ENCODE measurements at places on chromosomes 1 and 21.

- no peak for DNase-seq
These were observed 19.1 kb downstream of the AGL start for GRCh38 chr1:99869304-99869703.

- no peak for DNase-seq
These were observed 62.4 kb upstream of the SERTAD4 start for GRCh38 chr1:210170220-210170619.

DNA sequence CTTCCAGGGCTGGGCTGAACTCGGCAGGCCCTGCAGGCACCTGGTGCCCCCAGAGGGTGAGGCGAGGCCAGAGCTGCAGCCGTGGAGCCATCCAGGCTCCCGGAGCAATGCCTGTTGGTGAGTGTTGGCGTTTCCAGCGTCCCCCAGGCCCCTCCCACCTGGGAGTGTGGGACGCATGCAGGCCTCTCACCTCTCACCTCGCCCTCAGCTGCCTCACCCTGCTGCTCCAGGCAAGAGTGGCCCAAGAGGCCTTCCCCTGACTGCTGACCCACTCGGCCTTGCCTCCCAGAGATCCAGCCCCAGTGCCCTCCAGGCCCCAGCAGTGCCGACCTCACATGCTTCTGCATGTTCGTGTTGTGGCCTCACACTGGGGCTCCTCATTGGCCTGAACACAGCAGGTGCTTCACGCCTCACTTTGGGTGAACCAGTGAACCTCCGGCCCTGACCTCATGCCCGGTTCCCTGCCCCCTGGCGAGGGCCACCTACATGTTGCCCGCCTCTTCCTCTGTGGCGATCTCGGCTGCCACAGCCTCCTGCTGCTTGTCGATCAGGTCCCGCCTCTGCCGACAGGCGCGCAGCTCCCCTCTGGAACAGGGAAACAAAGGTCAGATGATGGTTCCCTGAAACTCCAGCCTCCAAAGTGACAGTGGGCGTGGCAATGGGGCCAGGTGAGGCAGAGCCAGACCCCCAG, 17.0 kb downstream of the CFAP74 start:
- no peak for DNase-seq

- DNase-seq: no peak
These were observed 19.8 kb downstream of the ERRFI1 start for GRCh38 chr1:8006037-8006963.

DNA sequence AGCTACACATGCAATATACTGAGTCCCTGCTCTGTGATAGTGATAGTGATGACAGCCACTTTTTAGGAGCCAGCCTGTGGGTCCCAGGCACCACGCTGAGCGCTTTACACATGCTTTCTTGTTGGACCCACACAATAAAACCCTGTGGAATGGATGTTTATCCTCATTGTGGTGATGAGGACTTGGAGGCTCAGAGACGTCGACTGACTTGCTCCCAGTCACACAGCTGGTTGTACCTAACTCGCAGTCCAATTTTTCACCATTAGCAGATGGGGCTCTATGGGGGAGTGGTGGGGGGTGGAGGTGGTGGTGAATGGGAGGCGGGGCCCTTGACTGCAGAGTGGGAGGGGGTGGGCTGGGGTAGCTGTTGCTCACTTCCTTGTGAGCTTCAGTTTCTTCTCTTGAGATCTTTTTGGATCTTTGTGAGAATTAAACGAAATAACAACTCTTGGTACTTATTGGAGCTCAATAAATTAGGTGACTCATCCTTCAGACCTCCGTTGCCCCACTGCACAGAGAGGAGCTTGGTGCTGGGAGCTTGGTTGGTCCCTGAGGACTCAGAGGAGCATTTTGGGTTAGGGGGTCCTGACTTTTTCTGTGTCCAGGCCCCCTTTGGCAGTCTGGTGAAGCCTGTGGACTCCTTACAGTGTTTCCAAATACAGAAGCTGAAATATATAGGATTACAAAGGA, 61.8 kb upstream of the CD1D start:
- DNase-seq: no peak

DNA sequence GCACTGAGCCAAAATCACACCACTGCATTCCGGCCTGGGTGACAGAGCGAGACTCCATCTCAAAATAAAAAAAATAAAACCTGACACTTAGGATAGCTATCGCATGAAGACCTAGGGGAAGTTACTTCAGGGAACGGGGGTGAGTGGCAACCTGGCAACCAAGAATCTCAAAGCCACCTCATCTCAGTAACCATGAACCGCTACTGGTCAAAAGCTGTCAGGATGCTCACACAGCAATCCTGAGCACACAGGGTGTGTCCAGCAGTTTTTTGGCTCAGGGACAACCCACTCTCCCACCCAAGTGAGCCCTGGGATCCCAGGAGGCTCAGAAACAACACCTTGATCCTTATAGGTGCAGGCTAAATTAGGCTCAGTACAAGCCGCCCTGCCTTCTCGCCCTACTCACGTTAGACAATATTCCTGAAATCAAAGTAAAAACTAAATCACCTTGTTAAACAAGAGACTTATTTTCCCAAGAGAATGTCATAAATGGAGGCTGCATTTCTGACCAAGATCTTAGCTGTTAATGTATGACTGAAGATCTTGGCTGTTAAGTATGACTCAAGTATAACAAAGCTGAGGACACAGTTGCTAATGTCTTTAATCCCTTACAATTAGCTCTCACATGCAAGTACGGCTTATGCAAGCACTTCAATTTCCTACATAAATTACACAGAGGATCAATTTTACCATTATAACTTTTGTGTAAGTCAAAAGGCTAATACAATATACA, 48.3 kb upstream of the NADK start:
- no peak for DNase-seq

DNA sequence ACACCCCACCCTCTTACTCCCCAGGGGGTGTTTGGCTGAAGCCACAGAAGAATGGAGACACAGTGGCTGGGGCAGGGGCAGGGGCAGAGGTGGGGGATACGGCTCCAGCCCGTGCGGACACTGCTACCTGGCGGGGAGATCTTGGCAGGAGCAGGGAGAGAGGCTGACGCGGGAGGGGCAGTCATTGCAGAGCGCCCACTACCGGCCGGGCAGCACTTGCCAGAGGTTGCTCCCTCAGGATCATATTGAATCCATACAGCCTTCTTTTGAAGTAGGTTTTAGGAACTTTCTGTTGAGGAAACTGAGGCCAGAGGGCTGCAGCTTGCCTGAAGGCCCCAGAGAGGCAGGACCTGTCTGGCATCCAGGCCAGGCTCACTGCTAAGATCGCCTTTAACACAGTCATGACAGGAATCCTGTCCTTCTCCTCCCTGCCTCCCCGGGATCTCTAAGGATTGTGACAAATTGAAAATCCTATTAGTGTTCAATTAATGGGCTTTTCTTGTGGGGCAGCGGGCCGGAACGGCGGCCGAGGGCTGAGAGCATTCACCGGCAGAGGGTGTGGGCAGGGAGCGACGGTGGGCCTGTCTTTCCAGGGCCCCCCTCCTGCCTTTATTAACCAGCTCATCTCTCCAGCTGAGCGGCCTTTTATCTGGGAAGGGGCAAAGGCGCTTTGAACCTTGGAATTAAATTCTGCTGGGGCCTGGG, 65.5 kb upstream of the WNT4 start:
- no peak for DNase-seq

- no peak for DNase-seq
These were observed 11.2 kb downstream of the CLEC20A start for GRCh38 chr1:178485541-178485981.

DNA sequence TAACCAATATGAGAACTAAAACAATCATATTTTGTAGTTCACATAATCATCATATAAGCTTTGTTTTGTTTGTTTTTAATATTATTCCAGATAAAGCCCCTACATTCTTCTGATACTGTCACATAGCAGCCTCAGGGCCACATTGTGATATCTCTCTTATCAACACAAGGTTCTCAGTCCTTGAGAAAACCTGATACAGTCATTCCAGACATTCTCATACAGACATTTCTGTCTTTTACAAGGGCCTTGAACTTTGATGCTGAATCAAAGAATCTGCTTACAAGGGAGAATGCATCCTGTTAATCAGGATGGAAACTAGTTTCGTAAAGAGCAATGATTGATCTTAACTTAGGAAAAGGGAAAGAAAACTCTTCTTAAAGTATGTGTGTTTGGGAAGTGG, 12.7 kb upstream of the VCAM1 start:
- DNase-seq: no peak

DNA sequence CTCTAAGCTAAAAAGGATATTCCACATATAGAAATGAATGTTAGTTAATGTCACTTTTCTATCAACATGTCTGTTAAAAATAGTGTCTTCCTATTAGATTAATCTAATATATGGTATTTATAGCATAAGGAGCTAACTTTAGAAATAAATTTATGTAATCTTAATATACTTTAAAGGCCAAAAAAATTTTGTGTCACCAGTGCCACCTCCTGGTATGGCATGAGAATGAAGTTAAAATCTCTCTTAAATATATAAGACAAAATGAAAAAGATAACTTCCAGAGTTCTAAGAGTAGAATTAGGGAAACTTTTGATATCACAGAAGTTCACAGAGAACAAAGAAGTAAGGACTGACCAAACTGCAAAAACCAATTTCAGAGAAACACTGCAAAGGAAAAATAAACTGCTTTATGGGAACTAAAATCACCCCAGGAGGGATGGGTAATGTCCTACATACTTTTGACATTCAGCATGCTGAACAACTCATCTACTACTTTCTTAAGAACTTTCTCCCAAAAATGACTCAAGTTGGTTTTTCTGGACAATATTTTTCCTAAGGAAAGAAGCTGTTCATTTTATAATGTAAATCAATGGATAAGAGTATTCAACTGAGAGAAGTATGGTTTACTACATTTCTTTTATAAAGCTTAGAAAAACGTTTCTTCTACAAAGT, 82.8 kb downstream of the TRIM33 start:
- no peak for DNase-seq

GRCh38 chr1:165456114-165456513, 11.2 kb upstream of the RXRG start:
- DNase-seq: no peak

- no peak for DNase-seq
These were observed 122.8 kb downstream of the PLPP3 start for GRCh38 chr1:56456435-56457101.

GRCh38 chr1:6224718-6225117, 11.0 kb downstream of the ICMT start:
- DNase-seq: no peak

GRCh38 chr1:246176126-246177024, 330.7 kb downstream of the SMYD3 start:
- no peak for DNase-seq

- DNase-seq: peak; percentile 49
These were observed 1.6 kb downstream of the TENT5C start for GRCh38 chr1:117607471-117607870.

DNA sequence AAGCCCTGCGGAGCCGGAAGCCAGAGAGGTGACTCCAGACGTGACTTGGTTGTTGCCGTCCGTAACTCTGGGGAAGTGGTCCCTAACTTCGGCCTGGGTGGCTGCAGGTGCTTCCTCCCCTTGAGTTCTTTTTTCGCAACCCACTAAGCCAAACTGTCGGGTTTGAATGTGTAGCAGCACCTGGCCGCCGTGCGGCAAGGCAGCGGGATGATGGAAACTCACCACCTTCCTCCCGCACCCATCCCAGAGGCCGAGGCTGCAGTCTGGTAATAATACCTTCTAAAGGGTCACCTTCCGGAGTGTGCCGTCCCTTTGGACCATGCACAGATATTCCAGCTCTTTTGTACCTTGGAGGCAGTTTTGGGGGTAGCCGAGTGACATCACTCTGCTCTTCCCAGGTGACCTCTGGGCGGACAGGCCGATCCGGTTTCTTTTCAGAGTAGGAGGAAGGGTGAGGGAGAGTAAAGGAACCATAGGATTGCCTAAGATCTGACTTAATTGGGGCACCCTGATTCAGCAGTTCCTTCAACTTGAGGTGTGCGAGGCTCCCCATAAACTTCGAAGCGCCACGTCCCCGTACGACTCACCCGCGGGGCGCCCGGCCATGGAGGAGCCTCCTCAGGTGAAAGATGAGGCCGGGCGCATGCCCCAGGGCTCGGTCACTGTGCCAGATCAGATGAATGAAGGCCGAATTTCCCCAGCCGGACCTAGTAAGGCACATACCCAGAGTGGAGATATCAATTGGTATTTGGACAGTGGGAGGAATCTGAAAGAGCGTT, 1.0 kb downstream of the KCNK1 start:
- DNase-seq: no peak

DNA sequence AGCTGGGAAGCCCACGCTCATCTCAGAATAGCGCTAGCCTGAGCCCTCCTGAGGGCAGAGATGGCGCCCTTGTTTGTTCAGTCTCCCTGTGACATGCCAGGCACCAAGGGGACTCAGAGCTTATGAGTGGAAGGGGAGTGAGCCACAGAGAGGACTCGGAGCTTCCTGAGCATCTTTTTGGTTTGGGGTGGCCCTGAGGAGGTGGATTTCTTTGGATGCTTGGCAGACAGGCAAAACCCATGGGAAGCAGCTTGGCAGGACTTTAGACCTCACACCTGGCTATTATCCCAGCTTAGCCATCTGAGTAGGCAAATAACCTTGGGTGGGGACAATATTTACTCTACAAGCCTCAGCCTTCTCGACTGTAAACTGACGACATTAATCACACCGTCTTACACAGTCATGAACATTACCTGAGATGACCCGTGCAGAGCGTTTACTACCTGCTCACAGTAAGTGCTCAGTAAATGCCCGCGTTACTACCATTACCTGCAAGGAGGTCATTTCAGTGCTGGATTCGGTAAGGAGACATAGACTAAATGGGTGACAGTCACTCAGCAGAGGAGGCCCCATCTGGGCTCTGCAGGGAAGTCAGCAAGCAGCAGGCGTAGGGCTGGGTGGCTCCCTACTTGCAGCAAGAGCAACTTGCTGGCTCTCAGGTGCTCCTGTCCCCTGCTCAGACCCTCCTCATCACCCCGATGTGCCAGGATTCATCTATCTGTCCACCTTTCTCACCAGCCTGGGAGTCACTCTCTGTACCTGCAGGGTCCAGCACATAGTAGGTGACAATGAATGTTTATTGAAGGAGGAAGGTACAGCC, 54.9 kb downstream of the KLHDC7A start:
- no peak for DNase-seq

DNA sequence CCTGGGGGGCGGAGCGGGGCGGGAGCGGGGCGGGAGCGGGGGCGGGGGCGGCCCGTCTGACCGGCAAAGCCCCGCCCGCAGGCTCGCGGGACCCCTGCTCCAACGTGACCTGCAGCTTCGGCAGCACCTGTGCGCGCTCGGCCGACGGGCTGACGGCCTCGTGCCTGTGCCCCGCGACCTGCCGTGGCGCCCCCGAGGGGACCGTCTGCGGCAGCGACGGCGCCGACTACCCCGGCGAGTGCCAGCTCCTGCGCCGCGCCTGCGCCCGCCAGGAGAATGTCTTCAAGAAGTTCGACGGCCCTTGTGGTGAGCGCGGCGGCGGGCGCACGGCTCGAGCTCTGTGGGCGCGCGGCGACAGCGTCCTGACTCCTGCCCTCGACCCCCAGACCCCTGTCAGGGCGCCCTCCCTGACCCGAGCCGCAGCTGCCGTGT, 21.2 kb downstream of the AGRN start:
- DNase-seq: no peak

- no peak for DNase-seq
These were observed 88.1 kb upstream of the HIVEP3 start for GRCh38 chr1:42006836-42007235.
